ENCODE measurements at places on chromosomes 7 and 10.

DNA sequence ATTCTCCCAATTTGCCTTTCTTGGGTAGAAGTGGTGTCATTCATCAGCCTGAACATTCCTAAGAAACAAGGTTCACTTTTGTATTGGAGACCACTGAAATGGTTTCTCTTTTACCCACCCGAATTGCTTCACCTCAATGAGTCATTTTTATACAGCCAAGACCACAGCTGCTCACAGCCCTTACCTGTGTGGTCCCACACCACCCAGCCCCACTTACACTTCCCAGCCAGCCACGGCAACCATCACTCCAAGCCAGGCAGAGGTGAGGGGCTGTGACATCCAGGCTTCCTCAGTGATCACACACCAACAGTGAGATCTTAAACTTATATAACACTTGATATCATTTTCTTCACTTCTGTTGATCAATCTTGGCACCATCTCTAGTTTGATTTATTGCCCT, 20.7 kb downstream of the OR13A1 start:
- DNase-seq: no peak

DNA sequence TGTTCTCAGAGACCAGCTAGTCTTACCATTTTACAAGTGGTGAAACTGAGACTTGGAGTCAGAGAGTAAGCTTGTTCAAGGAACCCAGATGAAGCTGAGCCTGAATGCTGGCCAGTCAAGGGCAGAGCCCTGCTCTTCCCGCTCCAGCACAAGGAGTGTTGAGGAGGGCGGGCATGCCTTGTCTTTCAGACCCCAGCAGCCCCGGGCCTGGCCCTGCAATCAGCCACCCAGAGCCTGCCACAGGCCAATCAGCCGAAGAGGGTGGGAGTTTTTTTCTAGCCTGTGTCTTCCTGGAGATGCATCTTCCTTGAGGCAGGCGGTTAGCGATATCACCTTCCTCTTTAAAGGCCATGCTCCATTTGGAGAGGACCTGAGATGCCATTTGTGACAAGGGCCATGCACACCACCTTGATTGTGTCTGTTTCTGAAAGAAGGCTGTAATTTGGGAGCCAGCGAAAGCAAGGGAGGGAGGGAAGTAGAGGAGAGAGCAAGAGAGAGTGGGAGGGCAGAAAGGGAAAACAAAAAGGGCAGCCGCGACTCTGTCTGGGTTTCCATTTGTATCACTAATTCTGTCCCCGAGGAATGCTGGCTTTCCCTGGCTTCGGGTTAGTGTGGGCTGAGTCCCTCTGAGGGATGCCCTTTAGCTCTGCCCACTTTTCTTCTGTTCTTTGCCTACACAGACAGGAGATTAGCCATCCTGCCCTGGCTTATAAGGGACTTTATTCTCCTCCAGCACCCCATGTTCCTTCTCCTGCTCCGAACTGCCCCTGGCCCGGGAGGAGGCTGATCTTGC, 8.0 kb downstream of the CDH23 start:
- no peak for DNase-seq

DNA sequence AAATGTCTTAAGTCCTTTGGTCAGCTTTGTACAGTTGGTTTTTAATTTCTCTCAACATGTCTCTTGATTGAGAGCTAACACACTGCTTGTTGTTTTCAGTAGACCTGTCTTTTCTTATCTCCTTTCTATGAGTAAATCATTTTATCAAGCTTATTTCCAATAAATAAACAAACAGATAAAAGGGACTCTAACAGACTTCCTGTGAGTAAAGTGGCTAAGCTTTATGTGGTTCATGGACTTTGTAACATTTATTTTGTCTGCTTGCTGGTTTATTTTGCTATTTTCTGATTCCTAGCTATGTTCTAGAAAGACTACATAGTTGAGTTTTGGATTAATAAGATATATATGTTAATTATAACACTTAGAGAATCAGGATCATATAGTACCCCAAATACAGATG, 27.1 kb downstream of the OR9A2 start:
- no peak for DNase-seq

GRCh38 chr7:48183370-48183743, 12.1 kb downstream of the ABCA13 start:
- DNase-seq: no peak

DNA sequence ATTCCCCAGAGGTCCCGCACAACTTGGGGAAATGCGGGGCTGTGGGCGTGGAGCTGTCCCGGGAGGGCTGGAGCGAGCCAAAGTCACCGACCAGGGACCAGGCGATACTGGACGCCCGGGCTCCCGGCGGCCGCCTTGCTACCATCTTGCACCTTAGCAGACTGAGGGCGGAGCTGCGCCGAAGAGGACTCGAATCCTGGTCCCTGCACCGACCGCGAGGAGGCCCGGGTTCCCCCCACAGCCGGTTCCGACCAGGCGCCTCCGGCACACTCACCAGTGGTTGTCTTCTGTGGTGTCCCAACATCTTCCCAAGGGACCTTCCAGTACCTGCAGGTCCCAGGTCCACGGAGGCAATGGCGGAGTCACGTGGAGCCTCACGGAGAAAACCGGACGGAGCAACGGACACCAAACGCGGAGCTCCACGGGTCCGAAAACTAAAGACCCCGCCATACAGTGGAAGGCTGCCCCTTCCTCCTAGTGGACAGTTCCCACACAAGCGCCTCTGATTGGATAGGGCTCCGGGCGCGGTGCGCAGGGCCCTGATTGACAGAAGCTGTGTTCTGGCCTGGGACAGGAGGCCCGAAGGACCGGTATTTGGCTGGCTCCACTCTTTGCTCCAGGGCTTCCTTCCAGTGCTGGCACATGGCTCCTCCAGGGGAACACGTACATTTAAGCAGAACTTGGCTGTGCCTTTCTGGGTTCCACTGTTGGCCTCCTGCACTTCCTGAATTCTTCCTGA, 124.6 kb upstream of the ZNF479 start:
- DNase-seq: no peak

DNA sequence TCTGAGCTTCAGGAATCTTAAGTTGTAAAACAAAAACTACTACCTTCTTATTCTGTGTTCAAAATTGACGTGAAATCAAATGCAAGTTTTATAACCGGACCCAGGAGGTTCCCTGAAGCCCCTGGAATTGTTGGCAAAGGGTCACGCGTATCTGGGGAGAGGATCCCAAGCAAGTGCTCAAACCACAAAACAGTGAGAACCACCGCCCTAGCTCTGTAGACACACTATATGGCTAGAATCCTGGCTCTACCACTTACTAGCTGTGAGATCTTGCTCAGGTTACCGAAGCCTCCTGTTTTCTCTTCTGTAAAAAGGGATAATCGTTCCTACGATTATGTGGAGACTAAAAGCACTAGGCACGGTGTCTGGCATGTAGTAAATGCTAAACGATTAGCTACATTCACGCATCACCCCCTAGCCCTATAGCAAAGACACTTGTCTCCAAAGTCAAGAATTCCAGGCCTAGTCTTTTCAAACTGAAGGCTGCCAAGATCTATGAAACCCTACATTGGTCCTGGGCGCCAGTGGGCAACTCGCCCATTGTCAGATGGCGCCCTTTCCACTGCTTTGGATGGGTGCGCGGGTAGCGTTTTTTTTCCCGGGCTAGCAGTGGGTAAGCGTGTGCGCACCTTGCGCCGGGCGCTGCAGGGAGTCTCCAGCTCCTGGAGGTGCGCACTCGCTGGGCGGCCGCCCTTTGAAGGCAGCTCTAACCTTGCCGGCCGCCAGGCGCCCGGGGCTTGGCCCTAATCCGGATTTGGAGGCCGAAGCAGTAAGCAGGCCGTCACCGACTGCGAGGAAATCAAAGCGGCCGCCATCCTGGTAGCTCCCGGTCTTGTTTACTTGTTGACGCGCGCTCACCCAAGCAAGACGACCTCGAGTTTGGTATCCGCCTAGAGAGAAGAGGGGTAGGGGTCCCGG, 11.6 kb upstream of the NKX2-3 start:
- no peak for DNase-seq

DNA sequence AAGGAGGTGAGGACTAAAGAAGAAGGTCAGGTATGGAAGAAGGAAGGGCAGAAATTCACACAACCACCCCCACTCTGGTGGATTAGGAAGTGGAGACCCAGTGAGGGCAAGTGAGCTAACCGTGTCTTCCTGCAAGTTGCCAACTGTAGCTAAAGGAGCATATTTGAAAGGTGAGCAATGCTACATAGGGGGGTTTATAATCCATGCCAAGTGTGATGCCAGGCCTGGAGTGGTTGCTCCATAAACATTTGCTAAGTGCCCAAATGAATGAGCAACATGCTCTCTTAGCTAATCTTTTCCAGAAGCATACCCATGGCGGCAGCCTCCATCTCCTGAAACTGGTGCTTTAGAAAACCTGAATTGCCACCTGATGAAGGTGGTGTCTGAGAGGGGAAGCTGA, 121.6 kb downstream of the LRRC18 start:
- no peak for DNase-seq

GRCh38 chr7:78014401-78014800, 215.8 kb downstream of the PHTF2 start:
- DNase-seq: no peak

GRCh38 chr10:32155075-32155516, 98.9 kb upstream of the KIF5B start:
- no peak for DNase-seq

GRCh38 chr10:132010483-132010882, 28.8 kb upstream of the BNIP3 start:
- no peak for DNase-seq

DNA sequence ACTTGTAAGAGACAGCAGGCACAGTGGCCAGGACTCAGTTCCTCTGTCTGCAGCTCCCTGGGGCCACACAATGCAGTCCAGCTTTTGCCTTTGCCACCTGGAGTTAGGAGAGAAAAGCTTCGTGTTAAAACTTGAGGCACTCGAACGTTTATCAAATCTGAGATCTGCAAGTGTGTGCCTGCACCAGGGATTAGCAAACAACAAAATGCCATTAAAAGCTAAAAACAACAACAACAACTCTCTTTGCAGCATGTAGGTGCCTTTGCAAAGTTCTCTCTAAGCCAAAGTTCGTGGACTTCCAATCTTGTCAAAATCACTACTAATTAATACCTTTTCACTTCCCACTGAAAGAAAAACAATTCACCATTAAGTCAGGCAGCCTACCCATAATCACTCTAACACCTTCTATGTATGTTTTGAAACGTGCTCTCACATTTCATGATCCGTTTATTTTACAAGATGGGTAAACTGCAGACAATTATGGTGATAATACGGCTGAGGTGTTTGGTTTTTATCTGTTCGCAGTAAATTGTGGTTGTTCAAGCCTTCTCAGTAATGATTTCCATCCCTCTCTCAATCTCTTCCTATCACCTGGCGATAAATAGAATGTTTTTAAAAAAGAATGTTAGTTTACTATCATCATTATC, 36.2 kb upstream of the SDK1 start:
- DNase-seq: no peak

- DNase-seq: no peak
Observed at GRCh38 chr10:79438021-79438698, 7.3 kb downstream of the ZCCHC24 start.

GRCh38 chr10:23448802-23449570, 10.1 kb downstream of the OTUD1 start:
- DNase-seq: no peak

DNA sequence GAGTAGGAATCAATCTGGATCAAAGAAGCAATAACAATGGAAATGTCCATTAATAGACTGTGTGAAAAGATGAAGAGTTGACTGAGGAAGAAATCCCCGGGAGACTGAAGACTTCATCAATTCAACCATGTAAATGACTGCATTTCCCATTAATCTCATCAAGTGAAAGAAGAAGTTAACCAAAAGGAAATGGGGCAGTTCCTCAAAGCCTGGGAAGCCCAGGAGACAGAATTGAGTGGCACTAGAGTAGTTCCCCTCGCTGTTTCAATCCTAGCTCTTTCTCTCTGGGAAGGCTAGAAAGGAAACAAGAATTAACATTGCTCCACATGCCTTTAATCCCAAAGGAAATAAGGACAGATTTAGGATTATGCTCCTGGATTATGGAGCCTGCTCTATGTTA, 4.8 kb upstream of the OR6V1 start:
- no peak for DNase-seq

GRCh38 chr7:66894463-66895080, 26.5 kb upstream of the TMEM248 start:
- DNase-seq: peak; percentile 54

DNA sequence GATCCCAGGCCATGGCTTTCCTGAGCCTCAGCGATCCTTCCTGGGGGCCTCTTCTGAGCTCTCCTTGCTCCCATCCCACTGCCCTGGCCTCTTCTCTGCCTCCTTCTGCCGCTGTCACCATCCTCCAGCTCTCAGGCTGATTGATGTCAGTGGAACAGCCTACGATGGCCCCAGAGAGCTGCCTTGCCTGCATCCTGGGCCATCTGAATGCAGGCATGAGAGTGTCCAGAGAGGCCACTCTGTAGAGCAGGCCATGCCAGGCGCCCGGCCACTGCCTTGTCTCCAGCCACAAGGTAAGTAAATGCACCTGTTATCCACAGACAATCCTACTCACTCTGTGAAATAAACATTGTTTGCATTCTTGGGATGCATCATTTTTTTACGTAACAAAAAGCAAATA, 171.4 kb upstream of the PPP2R2D start:
- DNase-seq: no peak

DNA sequence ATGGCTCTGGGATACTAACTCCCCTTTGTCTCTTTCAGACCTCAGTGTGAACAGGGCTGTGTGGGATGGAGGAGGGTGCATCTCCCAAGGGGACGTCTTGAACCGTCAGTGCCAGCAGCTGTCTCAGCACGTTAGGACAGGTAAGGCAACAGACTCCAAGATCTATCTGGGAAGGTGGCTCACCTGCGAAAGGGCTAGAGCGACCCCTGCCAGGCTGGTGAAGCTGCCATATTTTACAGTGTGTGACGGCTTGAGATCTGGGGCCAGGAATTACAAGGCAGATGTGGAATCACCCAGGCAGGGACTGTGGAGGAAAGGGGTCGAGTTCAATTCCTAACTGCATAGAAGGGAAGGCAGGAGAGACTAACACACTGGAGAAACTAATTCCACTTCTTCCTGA, 11.2 kb downstream of the MUC17 start:
- no peak for DNase-seq

DNA sequence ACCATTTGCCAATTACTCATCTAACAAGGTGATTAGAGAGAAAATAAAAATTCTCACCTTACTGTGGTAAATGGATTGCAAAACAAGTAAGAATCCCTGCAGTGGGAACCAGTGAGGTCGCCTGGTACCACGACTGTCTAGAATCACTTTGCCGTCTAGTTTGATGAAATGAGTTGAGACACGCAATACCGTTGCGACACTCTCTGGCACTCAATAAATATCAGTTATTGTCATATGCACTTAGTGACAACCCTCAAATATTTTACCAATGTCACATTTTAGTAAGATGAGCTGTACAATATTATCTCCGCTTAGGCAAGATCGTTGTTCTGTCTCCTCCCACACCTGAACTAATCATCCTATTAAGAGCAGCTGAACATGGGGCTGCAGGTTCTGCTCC, 114.4 kb upstream of the ADARB2 start:
- no peak for DNase-seq

DNA sequence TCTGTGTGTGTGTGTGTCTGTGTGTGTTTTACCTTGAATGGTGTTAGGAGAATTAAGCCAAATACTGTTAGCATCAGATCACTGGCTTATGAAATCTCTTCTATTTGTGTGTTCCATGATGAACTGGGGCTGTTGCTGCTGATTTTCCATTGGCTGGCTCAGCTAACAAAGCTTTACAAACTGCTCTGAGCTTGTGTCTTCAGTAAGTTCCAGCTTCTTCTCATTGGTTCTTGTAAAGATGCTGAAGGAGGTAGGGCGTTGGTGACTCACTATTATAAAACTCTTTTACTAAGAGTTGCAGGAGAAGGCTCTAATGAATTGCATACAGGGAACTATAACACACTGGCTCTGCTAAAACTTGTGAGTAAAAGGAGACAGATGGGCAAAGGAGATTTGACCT, 136.4 kb upstream of the PRKCQ start:
- DNase-seq: no peak

Measured in D341Med (cell line).